ENCODE measurements at places on chromosomes 3 and 15. TPM values are rescaled to one million over a fixed set of nuclear protein-coding genes. Genes with fewer than 3 reads are reported as not detected.

GRCh38 chr3:149459491-149460059 lies 14.9 kb upstream of the TM4SF4 start:
- DNase-seq: no peak

GOLGA8M gene
- total RNA-seq: 0.81 TPM

DNA sequence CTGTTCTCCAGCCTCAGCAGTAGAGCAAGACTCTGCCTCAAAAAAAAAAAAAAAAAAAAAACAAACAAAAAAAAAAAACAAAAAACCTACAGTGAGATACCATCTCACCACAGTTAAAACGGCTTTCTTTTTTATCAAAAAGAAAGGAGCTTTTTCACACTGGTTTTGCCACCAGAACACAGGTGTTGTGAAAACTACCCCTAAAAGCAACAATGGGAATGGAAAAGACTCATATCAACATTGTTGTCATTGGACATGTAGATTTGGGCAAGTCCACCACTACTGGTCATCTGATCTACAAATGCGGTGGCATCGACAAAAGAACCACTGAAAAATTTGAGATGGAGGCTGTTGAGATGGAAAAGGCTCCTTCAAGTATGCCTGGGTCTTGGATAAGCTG lies 24.8 kb upstream of the SLC25A38 start:
- no peak for DNase-seq

DNA sequence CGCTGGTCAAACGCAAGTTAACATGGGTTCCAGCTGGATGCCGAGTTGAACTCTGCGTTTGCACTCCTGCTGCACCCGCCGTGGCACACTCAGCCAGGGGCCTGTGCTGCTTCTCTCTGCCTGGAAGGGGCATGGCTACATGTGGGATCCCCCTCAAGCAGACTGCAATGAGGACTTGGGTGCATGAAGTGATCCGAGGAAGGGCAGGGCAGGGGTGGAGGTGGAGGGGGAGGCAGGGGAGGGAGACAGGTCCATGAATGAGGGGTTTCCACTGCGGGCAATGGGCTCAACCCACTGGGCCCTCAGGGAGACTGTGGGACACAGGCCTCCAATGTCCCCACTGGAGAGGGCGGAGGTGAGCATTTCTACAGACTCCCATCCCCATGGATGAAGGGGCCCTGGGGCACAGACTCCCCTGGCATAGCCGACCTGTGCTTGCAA lies 141.6 kb upstream of the MEF2A start:
- DNase-seq: no peak

GRM2 gene
- 0.49 TPM for total RNA-seq

DNA sequence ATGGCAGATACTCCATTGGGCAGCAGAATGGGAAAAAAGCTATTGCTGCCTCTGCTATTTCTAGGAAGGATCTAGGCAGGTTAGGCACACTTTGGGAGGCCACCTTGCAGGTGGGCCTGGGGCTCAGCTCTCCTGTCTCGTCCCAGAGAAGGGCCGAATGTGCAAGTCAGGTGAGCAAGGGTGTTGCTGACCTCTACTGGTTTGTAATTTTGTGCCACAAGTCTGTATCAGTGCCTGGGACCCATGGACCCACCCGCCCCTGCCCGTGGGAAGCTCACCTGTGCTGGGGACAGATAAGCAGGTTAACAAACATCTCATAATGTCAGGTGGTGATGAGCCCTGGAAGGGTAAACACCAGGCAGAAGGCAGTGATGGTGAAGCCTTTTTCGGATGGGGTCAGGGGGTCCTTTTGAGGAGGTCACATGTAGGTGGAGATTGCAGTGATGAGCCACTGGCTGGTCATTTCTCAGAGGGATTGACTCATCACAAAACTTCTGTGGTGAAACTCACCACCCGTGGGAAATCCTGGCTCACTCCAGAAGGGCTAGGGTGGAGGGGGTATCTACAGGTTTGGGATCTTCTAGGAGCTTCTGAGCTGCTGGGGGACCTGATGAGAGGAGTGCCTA lies 161.3 kb downstream of the KLF13 start:
- DNase-seq: no peak

VPS33B gene
- total RNA-seq: 12.2 TPM

DNA sequence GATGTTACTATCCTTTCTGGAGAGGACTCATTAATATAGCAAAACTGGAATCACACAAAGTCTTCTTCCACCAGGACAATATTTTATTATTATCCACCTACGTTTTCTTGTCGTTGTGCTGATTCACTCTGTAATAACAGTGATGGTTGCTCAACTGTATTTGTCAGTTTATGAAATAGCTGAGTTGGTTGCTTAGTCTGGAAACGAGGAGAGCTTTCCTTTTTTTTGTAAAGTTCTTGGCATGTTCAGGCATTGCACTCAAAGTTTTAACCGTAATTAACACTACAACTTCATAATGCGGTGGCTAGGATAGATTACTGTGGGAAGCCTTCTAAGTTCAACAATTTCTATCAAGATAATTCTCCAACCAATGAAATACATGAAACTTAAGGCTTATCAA lies 131.2 kb downstream of the RAP2B start:
- DNase-seq: no peak

GNAT1 gene
- total RNA-seq: not detected

FBLN2 gene
- 233 TPM for total RNA-seq

- DNase-seq: no peak
These were observed 727 bp downstream of the NSMCE3 start for GRCh38 chr15:29268706-29269484.

ONECUT1 gene
- not detected for total RNA-seq

- no peak for DNase-seq
These were observed 121.3 kb downstream of the CHST2 start for GRCh38 chr3:143240886-143241285.

Data from thoracic aorta (tissue), 2 donors.